NCI-H1092 treated with DMSO at 0.1 percent for 48 hours (cell line): ENCODE measurements at places on chromosomes 7 and 10.

DNA sequence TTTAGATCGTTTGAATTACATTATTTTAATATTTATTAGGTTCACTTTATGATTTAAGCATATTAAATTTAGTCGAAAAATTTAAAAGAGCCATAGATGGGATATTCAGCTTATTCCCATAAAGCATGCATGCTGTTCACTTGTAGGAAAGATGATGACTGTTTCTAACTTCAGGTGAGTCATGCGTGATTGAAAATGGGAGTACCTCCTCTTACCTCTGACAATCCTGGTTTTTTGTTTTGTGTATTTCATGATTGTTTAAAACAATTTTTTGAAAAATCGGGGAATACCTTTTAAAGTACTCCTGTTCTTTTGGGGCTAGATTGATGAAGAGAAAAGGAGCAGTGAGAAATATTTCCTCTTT lies 1.4 kb downstream of the TNKS2 start:
- DNase-seq = no peak

DNA sequence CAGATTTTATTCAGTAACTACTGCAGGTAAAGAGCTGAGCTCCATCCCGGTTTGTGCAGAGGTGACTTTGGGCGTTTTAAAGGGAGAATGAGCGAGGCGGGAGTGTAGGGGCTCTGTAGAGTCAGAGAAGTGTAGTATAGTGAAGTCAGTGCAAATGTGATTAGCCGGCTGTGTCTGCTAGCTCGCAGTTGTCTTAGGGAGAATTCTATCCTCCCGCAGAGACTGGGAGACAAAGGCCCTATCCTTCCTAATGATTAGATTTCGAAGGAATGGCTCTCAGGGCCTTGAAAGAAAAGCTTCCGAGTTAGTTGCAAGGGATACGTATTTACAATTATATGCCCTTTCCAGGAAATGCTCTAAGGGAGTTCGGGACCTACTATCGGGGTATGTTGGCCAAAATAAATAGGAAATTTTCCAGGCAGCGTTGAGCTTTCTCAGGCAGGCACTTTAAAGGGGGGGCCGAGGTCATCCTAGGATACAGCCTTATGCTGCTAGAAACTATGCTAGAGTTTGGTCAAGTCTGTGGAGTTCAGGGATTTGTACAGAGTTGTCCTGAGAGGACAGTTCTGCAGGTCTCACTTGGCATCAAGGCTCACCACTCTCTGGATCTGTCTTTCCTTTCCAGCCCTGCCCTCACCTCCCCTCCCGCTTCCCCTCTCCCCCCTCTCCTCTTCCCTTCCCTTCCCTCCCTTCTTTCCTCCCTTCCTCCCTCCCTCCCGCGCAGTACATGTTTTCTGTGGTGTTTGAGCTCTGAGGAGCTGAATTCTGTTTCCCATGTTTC lies 825 bp downstream of the MRPL32 start:
- peak; percentile 40 for DNase-seq

GRCh38 chr10:126905776-126906703 lies 812 bp downstream of the DOCK1 start:
- no peak for DNase-seq

DNA sequence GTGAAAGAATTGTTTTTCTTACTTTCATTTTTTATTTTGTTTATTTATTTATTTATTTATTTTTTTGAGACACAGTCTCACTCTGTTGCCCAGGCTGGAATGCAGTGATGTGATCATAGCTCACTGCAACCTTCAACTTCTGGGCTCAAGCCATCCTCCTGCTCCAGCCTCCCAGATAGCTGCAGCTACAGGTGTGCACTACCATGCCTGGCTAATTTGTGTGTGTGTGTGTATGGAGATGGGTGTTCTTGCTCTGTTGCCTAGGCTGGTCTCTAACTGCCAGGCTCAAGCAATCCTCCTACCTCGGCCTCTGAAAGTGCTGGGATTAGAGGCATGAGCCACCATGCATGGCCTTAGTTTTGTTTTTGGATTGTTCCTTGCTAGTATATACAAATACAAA lies 55.4 kb upstream of the TRIM8 start:
- DNase-seq = no peak

DNA sequence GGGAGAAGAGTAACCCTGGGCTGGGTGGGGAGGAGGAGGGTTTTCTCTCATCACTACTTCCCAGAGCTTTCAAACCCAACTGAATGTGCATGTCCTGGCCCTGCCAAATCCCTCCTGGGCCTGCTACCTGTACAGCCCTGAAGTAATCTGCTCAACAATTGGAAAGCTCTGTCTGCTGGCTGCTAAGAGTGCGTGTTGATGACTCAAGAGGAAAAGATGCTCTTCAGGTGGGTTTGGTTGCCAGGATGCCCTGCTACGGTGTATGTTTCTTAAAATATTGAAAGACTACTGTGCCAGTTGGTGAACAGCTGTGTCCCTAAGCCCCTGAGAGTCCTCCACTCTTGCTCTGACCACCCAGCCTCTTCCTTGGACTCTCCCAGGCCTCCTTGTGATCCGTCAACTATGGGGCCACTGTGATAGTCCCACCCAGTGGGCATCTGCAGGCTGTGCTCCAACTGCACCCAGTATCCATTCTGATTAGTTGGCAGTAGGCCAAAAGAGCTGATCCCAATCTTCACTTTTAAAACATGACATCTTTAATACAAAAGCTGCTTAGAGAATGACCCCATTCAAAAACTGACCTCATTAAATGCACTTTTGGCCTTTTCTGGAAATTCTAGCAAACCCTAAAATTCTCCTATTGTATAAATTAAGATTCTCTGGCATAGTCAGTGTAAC lies 85.6 kb downstream of the AOAH start:
- DNase-seq = no peak

DNA sequence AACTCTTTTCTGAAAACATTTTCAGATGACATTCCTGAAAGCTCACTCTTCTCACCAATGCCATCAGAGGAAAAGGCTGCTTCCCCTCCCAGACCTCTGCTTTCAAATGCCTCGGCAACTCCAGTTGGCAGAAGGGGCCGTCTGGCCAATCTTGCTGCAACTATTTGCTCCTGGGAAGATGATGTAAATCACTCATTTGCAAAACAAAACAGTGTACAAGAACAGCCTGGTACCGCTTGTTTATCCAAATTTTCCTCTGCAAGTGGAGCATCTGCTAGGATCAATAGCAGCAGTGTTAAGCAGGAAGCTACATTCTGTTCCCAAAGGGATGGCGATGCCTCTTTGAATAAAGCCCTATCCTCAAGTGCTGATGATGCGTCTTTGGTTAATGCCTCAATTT lies 16.5 kb downstream of the ANLN start:
- DNase-seq = no peak

GRCh38 chr10:113409175-113409574 lies 143.7 kb upstream of the HABP2 start:
- no peak for DNase-seq
